ENCODE measurements at places on chromosomes 7 and 10. TPM values are rescaled to one million over a fixed set of nuclear protein-coding genes. Genes with fewer than 3 reads are reported as not detected.

FAM25C gene
- total RNA-seq = not detected

AMPH gene
- 4.9 TPM for total RNA-seq

MSMB gene
- total RNA-seq = 15.8 TPM

CTBP2 gene
- total RNA-seq = 99.5 TPM
